ENCODE measurements at places on chromosomes 1 and 21. TPM values are rescaled to one million over a fixed set of nuclear protein-coding genes. Genes with fewer than 3 reads are reported as not detected.

Gene LCA5L
- 0.84 TPM for total RNA-seq

DNA sequence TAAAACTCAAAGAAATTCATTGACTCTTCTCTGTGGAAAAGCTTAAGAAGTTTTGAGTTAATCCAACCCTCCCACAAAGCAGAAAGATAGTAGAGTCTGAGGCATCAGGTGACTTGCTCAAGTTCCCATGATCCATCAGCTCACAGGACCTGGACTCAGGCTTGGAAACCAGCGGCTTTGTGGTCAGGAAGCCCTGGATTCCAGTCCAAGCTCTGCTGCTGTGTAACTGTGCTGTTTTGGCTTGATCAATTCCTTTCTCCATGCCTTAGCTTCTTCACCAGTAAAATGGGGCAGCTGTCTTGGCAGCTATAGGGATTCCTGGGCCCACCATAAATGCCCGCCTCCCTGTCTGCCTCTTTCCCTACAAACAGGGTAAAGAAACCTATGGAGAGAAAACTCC lies 180.2 kb downstream of the HIVEP3 start:
- peak; percentile 42 for DNase-seq

Gene WNT2B
- 7.8 TPM for total RNA-seq

Gene SYNJ1
- 3.6 TPM for total RNA-seq

- DNase-seq = no peak
Measured at GRCh38 chr1:29743264-29743663, 506.9 kb downstream of the PTPRU start.

DNA sequence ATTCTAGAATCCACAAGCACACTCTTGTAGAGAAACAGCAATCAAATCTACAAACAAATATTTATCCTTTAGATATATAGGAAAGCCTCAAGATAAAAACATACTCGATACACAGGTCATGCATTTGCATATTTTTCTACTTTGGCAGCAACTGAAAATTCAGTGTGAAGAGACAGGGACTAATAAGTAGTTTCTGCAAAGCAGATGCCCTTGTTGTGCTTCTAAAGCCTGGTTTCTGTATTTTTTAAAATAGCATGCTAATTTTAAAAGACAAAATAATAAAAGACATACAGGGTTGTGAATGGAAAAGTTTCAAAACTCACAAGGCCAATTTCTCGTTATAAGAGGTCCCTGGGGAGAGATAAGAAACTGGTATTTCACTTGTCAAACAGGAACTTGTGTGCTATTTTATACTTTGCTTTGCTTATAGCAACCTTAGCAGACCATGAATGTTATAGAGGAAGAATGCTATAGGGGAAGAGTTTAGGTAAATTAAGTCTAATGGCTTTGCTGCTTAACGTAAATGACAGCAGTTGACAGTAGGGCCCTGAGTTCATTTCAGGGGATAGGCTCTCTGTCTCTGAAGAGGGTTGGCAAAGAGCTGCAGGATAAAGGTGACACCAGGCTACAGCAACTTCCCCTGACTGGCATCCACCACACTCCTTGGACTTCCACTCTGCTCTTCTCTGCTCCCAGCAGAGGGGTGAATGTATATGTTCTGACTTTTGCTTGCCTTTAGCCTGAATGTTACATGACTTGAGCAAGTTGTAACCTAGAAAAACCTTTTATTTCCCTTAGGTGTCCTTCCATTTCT lies 9.4 kb upstream of the RGS13 start:
- DNase-seq = no peak

DNA sequence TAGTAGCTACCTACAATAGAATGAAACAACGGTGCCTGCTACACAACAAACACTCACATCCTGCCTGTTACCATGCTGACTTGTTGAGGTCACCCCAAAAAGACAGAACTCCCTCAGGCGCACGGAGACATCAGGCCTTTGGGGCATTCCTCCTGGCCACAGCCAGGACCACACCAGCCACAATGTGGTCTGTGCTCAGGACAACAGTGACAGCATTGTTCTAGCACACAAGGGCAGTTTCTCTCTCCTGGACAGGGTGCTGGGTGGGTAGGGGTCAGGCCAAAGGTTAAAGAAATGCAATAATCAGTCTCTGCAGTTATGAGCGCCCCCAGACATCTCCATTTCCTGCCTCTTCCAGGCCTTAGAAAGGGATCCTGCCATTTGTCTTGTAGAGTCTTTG lies 39.5 kb downstream of the CTNNBIP1 start:
- DNase-seq = no peak

DNA sequence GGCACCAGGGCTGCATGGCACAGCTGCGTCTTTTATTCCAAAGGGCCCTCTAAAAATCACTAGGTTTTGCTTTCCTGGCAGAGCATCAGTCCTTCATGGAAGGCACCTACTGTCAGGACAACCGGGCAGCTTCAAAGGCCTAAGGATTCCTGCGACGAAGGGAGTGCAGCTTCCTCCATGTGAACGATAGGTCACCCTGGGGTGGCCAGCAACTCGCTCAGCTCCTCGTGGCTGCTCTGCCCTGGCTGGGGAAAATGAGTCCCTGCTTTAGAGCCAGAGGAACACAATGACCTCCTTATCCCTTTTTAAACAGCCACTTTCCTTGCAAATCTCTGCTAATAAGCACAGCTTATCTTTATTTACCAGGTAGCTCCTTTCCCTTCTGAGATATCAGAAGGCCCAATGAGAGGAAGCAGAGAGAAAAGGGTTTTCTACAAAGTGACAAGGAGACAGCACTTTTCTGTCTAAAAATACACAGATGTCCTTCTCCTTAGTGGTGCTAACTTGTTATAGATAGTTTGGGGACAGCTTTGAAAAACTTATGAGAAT lies 71.6 kb upstream of the SMYD2 start:
- DNase-seq = no peak

Gene LHX8
- 0.09 TPM for total RNA-seq

- DNase-seq = no peak
Measured at GRCh38 chr1:45846931-45847330, 43.5 kb downstream of the MAST2 start.

- DNase-seq = peak; percentile 56
Measured at GRCh38 chr1:230825761-230826160, 42.6 kb downstream of the C1orf198 start.

DNA sequence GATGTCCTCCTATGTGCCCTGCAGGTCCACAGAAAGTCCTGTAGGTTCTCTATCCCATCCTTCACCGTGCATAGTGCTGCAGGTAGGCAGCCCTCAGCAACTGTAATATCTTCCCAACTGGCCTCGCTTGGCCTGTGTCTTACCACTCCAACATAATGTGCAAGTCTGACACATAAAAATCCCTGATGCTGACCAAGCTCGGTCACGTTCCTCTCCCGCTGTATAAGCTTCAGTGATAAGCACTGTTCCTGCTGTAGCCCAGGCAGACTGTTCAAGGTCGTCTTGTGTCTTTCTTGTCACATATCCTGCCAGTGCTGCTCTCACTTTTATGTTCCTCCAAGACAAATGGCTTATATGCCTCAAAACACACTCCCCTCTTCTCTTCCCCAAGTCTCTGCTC lies 19.4 kb upstream of the KCNE1 start:
- no peak for DNase-seq

- no peak for DNase-seq
Measured at GRCh38 chr1:110138956-110139355, 11.3 kb upstream of the SLC6A17 start.

- no peak for DNase-seq
Measured at GRCh38 chr1:89453123-89453972, 71.3 kb upstream of the LRRC8B start.

Gene MRPS6
- 15.5 TPM for total RNA-seq

DNA sequence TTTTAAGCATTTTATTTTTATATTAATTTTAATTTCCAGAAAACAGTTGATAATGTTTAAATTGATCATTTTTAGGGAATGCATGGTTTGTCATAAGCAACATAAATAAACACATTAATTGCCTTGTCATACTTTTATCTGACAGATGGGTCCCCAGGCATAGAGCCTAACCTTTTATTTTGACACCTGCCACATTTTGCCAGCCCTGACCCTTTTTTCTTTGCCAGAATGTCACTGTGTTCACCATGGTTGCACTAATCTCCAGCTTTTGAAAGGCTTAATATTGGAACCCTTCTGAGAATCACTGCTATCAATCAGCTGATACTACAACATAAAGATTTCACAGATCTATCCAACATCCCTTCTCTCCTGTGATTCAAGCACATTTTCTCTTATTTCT lies 56.0 kb upstream of the DPYD start:
- no peak for DNase-seq

Gene KRTAP10-3
- not detected for total RNA-seq

DNA sequence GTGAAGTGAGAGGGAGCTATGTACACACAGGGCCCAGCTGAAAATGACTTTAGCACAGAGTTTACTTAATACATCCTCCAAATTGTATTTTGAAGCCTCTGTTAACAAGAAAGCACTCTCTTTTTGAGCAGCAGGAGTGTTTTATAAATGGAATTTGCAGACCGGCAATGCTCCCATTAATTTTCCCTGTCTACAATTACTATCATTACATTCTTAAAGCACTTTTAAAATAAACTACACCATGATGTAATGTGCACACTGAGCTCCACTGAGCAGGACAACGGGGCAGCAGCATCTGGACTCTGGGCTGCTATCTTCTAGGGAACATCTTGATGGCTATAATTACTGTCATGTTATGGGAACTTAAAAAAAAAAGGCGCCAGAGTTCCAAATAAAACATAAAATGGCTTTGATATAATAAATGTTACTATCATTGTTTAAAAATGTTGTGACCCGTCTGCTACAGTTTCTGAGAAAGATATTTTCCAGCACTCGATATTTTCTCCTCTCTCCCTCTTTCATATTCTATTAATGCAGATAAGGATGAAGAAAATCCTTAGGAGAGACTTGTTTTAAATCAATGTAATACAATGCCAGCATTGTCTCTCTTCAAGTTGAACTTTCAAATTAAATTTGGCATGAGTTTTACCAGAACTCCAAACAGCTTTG lies 150.9 kb downstream of the HLX start:
- peak; percentile 48 for DNase-seq

- DNase-seq = no peak
Measured at GRCh38 chr1:248625166-248625565, 9.7 kb downstream of the OR2T11 start.

- peak; percentile 86 for DNase-seq
Measured at GRCh38 chr1:67766141-67766978, 66.9 kb downstream of the GNG12 start.

Gene SDC3
- total RNA-seq = 21.9 TPM

Gene SLC26A9
- 0.04 TPM for total RNA-seq

Gene SYT14
- 0.98 TPM for total RNA-seq

GRCh38 chr1:39458991-39459390 lies 32.4 kb upstream of the BMP8A start:
- no peak for DNase-seq

GRCh38 chr1:199878823-199879222 lies 148.7 kb upstream of the NR5A2 start:
- DNase-seq = peak; percentile 20

GRCh38 chr1:116164604-116165368 lies 53.6 kb downstream of the MAB21L3 start:
- DNase-seq = peak; percentile 22

Gene OR2T5
- not detected for total RNA-seq

DNA sequence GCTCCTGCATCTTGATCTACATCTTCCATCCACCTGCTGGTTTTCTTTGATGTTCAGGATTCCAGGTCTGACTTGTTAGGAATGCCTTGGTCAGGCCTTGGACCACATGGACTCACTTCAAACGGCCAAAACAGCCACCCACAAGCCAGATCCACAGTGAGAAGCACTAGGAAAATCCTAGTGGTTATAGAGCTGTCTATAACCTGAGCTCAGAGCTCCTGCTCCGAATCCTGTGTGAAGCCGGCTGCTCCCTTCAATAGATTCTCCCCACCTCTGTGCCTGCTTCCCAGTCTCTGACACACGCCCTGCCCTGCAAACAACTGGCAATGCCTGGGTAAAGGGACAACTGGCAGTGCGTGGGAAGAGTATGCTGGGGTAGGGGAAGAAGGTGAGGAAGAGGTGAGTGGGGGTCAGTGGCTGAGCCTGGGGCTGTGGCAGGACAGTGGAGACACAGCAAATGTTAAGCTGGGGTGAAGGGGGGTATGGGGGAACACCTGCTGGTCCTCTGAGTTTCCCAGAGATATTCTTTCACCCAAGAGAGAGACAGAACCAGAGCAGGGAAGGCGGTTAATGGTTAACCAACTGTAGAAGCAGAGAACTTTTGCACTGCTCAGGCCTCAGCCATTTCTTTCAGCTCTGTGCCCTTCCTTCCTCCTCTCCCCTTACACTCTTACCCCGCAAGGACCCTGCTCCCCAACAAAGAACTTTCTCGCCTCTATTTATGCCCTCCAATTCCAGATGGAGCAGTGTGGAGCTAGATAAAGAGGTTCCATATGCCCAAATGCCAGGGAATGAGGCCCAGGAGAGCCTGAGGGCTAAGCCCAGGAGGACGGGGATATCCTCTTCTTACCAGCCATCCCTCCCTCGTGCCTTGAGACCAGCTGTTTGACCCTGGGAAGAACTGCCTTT lies 4.5 kb downstream of the PLXNA2 start:
- no peak for DNase-seq

- peak; percentile 45 for DNase-seq
Measured at GRCh38 chr1:189431447-189431846, 1046.2 kb downstream of the BRINP3 start.

Gene UBL4B
- not detected for total RNA-seq

DNA sequence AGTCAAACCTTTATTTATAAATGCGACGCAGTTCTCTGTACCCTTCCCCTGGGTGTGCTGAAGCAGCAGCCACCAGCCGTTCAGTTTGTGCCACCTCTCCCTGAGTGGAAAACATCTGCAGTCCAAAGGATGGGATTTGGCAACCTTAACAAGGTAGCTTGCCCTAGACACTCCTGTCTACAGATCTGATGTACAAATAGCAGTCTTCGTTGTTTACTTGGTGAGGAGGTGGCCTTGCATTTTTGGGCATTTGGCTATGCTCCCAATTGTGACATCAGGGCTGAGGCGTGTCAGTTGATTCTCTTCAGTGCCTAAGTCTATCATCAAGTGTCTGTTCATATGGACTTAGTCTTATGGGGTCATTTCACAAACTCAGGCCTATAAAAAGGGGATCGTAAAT lies 59.8 kb downstream of the KDM1A start:
- no peak for DNase-seq

Gene SPRR2F
- total RNA-seq = not detected

Gene WNT3A
- not detected for total RNA-seq
